Stimulated activated CD4-positive, alpha-beta T cell treated with anti-CD3 and anti-CD28 coated beads, Interleukin-1b, Interleukin-23, amount 100 ng/mL, for 1 hour (primary cell): ENCODE measurements at places on chromosomes 7 and 10.

DNA sequence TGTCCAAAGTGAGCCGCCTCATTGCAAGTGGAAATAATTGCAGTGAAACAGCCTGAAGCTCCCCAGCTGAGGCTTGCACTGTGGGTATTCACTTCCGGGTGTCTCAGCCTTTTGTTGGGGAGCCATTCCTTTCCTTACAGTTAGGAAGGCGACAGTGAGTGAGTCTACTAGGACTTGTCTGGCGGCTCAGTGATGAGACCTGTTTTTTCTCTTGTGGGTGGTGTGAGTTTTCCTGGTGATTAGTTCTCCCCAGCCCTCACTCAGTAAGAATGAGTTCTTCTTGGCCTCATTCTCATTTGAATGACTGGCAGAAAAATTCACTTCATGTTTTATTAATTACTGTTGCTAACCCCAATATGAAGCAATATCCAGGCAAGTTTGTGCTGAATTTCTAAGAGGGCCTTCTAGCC is 2.6 kb downstream of the PGAM1 start:
- no peak for DNase-seq

- DNase-seq: no peak
Measured at GRCh38 chr10:11255796-11256444, 238.2 kb downstream of the CELF2 start.

- no peak for DNase-seq
Measured at GRCh38 chr10:100715445-100716385, 29.7 kb upstream of the PAX2 start.

- DNase-seq: no peak
Measured at GRCh38 chr10:50577010-50577409, 46.7 kb downstream of the SGMS1 start.

DNA sequence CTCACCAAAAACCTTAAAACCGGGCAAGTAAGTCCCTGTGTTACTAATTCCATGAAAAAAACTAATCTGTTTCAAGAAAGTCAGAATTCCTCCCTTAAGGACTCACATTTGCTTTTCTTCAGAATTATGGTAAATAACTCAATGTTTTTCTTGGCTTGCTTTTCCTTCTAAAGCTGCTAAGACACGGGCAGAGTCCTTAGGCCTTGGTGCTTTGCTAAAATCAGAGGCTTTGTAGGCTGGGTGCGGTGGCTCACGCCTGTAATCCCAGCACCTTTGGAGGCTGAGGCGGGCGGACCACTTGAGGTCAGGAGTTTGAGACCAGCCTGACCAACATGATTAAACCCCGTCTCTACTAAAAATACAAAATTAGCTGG is 32.0 kb downstream of the GNA12 start:
- no peak for DNase-seq
